Right ventricle myocardium inferior (tissue), 1 donor: ENCODE measurements at places on chromosomes 7 and 10.
A peak's percentile ranks its signal among the peaks of the same experiment; 100 is the strongest.

GRCh38 chr7:141928845-141929195 lies 12.6 kb downstream of the OR9A4 start:
- no peak for DNase-seq

- DNase-seq = no peak
Observed at GRCh38 chr7:24307326-24307725, 23.3 kb downstream of the NPY start.

GRCh38 chr7:26787701-26788100 lies 76.7 kb downstream of the SKAP2 start:
- no peak for DNase-seq

DNA sequence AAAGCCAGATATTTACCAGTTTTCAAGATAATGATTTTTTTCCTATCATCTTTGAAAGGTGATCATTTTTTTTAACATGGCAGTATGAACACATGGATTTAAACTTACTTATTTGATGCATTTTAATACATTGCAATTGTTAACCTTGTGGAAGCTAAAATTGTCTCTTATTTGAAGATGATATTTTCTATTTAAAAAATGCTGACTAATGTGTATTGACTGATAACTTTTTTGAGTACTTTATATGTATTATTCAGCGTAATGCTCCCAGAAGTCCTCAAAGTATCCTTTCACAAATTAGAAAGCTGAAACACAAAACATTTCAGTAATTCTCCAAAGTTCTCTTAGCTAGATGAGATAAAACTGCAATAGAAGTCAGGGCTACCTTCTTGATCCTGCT lies 677.3 kb downstream of the NRG3 start:
- no peak for DNase-seq

DNA sequence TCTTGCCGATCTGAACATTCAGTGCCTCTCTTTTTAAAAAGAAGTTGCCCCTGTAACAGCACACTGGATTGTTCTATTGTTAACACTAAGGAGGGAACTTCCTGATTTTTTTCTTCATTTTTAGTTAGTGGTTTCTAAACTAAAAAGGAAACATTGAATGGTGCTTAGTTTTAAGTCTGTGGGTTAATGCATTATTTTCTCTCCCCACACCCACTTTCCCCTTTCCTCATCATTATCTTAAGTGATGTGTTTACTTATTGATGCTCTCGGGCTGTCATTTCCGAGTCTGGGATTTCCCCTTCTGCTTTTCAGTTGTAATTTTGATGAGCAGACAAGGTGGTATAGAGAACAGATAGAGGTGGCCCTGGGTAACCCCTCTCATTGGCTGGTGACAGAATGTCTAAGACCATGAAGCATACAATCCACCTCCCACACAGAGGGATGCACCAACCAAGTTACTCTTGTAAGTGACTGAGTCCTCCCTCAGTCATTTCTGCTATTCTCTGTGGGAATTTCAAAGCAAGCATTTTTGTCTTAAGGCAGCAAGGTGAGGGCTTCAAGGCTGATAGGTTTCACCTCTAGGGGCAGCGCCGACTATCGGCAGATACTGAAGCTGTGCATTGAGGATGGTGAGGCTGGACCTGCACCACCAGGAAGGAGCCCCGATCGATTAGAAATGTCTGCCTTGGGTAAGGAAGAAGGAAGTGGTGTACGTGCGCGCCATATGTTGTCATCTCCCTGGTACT lies 49.5 kb downstream of the CHN2 start:
- no peak for DNase-seq

GRCh38 chr7:138549082-138549481 lies 89.0 kb downstream of the TRIM24 start:
- DNase-seq = no peak

DNA sequence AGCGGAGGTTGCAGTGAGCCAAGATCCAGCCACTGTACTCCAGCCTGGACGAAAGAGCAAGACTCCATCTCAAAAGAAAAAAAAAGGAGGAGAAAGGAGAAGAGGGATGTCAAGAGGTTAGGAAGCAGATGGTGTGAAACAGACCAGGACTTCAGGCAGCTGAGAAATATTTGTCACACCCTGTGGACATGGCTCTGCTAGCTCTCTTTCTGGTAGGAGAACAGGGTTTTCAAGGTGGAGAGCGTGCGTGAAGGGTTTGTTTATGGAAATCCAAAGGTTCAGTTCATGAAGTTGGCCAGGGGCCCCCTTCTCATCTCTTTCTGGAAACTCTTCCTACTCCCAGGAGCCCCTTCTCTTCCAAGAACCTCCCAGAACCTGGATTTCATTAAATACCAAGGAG lies 110.8 kb upstream of the GALNT17 start:
- no peak for DNase-seq

GRCh38 chr7:109582211-109582610 lies 1012.5 kb downstream of the DNAJB9 start:
- DNase-seq = no peak

DNA sequence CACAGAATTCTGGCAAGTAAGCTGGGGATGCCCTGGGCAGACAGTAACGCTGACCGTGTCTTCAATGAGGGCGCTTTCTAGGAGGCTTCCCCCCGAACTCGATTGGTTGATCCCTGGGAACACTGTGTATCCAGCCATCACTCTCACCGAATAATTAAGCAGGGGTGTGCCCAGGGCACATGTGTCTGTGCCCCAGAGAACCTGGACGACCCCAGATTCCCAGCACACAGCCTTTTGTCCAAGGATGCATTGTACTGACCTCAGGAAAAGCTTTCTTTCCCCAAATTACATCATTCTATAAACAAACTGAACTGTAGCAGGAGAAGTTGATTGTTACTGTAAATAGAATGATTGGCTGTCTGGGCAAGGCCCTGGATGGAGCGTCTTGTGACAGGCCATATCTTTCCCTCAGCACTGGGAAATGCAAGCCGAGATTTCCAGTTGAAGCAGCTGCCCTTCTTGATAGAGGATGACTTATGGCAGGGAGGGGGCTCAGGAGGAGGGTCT lies 6.6 kb upstream of the DEPP1 start:
- peak; percentile 25 for DNase-seq

- no peak for DNase-seq
Observed at GRCh38 chr10:89888321-89889070, 187.1 kb downstream of the KIF20B start.

DNA sequence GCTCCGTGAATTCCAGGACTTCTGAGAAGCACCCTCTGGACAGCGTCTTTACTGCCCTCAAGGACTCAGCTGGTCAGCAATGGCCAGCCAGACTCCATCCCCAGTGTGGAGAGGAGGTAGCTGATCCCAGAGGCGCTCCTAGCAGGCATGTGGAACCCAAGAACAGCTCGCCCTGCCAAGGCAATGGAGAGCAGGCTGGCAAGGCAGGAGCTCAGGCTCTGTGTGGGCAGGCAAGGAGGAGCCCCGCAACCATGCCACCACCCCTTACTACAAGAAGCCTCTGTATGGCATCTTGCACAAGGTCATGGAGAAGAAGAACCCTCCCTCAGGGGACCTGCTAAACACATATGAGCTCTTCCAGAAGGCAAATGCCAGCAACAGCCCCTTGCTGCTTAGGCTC lies 34.4 kb upstream of the SGMS1 start:
- no peak for DNase-seq

GRCh38 chr7:69285854-69286253 lies 312.4 kb upstream of the AUTS2 start:
- DNase-seq = no peak

DNA sequence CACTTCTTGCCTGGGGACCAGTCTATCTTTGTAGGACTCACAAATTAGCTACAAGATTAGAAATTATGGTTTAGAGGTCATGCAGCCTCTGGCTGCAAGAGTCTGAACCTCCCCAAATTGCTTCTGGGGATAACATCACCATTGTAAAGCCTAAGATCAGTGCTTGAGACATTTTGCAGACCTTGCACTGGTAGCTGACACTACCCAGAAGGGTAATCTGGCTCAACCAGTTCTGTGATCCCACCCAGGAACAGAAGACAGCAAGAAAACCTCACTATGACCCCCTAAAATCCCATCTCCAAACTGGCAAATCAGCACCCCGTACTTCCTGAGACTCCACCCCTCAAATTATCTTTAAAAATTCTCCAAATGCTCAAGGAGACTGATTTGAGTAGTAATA lies 58.2 kb upstream of the CDK13 start:
- no peak for DNase-seq

DNA sequence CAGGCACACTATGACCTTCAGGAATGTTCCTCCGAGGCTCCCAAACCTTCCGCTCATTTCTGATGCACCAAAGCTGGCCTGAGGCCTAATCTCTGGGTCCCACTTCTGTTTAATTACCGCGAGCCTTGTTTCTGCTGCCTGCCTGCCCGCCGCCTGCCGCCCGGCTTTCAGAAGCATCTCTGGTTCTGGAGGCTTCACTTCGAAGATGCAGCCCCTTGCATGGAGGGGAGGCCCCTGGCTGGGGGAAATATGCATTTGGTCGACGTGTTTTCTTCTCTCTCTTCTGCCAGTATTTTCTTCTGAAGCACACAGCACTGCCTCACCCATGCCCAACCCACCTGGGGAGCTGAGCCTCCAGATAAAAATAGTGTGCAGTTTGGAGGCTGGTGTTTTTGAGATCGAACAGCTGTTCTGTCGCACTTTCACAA lies 166.9 kb downstream of the PAXIP1 start:
- DNase-seq = no peak

DNA sequence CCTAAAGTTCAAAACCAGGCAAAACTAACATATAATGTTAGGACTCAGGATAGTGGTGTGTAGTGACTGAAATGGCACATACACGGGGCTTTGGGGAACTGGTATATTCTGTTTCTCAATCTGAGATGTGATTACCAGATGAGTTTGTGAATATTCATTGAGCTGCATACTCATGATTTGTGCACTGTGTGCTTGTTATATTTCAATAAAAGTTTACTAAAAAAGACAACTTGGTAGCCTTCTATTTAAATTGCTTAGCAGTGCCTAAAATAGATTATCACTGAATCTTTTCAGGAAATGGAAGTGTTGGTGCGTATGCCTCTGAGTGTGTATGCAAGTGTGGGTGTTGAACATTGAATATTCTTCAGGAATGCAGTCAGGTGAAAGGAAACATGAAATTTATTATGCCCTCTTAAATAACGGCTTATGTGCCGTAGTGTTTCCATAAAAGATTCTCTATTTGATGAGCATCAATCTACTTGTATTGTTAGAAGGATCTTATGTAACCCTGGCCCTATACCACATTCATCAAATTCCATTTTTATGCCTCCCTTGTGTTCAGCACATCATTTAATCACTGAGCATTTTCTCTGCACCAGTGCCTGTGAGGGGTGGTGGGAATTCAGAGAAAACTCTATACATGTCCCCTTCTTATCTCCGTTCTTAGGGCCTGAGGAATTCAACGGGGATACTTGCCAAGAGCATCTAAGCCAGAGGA lies 82.6 kb upstream of the AUTS2 start:
- no peak for DNase-seq

DNA sequence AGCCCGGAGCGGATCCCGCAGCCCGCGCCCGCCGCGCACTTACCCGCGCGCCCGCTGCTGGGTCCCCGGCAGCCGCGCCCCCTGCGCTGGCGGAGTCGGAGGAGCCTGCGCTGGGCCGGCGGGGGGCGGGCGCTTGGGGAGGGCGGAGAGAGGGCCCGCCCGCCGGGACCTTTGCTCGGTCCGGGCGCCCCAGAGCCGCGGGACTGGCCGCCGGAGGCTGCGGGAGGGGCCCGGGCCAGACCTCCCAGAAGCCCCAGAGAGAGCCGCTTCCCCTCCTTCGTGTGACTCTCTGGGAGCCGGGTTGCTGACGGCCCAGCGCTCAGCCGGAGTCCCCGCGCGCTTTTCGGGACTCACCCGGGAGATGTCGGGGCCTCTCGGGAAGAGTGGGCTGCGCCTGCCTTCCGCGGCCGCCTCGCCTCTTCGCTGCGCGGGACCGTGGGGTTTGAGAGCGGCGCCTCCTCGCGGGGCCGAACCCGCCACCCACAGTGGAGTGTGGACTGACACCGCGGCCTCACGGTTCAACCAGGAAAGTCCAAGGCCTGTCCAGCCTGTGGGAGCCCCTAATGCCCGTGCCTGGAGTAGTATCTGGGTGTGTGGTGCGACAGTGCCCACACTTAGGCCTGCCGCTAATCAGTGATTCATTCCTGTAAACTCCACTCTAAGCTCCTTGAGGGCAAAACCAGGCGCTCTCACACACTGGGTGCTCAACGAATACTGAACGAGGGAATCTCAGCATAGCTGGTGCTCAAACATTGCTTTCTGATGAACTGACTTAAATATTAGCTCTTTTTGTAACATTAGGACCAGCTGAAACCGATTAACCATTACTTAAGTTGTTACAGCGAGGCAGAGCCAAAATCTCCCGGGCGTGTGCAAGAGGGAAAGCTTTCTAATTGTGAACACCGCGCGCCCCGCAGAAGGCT lies at the start of gene GSDME:
TSS of gene GSDME (minus strand) at position 112 of the 923 bp plus-strand sequence. CDS start 7,690 bp downstream, outside the sequence.
- peak; percentile 76 for DNase-seq

DNA sequence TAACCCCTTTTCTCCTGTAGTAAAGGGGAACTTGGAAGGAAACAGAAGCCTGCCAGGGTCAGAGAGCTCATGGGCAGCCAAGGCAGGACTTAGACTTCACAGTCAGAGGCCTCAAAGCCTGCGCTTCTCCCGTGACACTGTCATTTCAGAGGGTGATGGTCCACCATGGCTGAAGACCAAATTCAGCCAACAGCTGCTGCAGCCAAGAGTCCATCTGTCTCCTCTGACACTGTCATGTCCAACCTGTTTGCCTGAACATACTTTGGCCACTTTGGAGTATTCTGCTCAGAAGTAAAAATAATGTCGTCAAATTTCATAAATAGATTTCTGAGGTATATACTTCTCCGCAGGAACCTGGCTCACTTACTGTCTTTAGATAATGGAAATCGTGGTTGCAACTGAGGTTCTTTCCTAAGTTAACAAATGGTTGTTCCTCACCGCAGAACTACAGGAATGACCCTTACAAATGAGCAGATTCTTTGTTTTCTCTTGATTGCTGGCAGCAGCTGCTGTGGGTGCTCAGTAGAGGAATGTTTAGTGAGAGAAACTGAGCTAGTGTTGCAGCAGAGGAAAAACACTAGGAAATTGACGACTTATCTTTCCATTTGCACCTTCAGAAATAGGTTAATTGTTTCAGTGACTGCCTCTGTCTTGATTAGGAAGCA lies 626.5 kb downstream of the SDK1 start:
- no peak for DNase-seq

DNA sequence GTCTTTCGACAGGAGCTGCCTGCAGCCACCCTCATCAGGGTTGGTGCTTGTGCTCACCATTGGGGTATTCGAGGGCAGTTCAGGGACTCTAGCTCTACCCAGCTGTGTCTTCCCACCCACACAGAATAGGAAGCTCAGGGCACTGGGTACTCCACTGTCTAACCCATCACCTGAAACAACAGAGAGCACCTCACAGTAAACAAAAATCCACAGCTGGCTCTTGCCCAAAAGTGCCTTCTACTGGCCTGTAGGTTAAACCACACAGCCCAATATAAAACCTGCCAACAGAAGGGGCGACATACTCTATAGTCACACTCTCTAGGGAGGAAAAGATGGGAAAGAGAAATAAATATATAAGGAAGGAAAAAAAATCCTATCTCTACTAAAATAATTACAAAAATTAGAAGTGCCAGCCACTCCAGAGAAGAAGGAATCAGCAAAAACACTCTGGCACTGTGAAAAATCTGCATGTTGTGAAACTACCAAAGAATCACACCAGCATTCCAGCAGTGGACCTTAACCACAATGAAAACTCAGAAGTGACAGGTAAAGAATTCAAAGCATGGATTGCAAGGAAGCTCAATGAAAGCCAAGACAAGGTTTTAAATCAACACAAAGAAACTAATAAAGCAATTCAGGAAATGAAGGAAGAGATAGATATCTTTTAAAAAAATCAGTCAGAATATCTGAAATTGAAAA lies 110.0 kb downstream of the HGF start:
- no peak for DNase-seq
